CD4-positive, alpha-beta T cell (primary cell): ENCODE measurements at places on chromosomes 2 and 18. TPM values are rescaled to one million over a fixed set of nuclear protein-coding genes. Genes with fewer than 3 reads are reported as not detected.

NEU2 gene
- not detected for total RNA-seq

GRCh38 chr2:214293593-214293992 is 117.3 kb upstream of the VWC2L start:
- H3K36me3 ChIP-seq, result no peaks in the 10 kb centered on the region
- H3K27me3 ChIP-seq, result no peaks in the 10 kb centered on the region
- DNase-seq, result no peak
- H3K4me3 ChIP-seq, result no peak overlapping the region

GRCh38 chr2:4914551-4914950 is 777.6 kb upstream of the SOX11 start:
- no peaks in the 10 kb centered on the region for H3K27me3 ChIP-seq
- H3K4me3 ChIP-seq, result no peak overlapping the region
- H3K27ac ChIP-seq, result no peak overlapping the region
- no peak for DNase-seq

CCBE1 gene
- total RNA-seq, result not detected

GPBAR1 gene
- total RNA-seq, result 1.6 TPM

GRCh38 chr2:7707723-7708122 is 790.5 kb downstream of the RNF144A start:
- no peaks in the 10 kb centered on the region for H3K36me3 ChIP-seq
- DNase-seq, result no peak
- H3K27me3 ChIP-seq, result no peaks in the 10 kb centered on the region
- H3K4me1 ChIP-seq, result no peaks in the 10 kb centered on the region
- no peak overlapping the region for H3K4me3 ChIP-seq

DNA sequence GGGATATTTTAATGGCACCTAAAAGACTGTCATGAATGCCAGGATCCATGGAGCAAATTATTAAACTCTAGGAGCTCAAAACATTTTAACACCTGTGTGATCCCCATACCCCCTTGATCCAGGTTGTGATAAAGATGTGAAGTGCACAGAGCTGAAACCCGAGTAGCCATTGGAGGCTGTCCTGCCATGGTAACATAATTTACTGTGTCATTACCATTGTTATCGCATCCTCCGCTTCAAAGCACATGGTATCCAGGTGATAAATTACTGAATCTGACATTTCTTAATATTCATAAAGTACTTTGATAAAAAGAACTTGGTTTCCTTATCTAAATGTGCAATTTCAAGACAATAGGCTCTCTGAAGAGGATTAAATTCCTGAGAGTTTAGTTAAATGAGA is 109.3 kb downstream of the CHST9 start:
- H3K27me3 ChIP-seq, result no peaks in the 10 kb centered on the region
- no peak overlapping the region for H3K27ac ChIP-seq
- H3K36me3 ChIP-seq, result no peaks in the 10 kb centered on the region
- no peak overlapping the region for H3K4me3 ChIP-seq

DNA sequence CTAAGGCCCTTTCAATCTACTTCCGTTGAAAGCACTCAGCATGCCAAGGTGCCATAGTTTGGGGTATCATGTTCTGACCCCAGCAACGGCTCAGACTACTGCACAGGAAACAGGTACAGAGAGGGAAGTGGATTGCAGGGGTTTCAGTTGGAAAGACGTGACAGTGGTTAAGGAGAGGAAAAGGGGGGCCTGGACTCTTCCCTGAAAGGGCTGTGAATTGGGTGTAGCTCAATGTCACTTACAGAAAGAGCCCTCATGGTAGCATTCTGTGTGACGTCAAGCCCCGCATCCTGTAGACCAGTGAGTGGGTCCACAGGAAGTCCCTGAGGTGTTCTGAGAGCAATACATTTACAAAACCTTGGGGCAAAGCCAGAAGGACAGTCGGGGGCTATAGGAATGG is 121.5 kb upstream of the GYPC start:
- no peaks in the 10 kb centered on the region for H3K27me3 ChIP-seq
- H3K27ac ChIP-seq, result no peak overlapping the region
- no peak overlapping the region for H3K4me3 ChIP-seq
- H3K36me3 ChIP-seq, result no peaks in the 10 kb centered on the region
